ENCODE measurements at places on chromosomes 5 and 9.

DNA sequence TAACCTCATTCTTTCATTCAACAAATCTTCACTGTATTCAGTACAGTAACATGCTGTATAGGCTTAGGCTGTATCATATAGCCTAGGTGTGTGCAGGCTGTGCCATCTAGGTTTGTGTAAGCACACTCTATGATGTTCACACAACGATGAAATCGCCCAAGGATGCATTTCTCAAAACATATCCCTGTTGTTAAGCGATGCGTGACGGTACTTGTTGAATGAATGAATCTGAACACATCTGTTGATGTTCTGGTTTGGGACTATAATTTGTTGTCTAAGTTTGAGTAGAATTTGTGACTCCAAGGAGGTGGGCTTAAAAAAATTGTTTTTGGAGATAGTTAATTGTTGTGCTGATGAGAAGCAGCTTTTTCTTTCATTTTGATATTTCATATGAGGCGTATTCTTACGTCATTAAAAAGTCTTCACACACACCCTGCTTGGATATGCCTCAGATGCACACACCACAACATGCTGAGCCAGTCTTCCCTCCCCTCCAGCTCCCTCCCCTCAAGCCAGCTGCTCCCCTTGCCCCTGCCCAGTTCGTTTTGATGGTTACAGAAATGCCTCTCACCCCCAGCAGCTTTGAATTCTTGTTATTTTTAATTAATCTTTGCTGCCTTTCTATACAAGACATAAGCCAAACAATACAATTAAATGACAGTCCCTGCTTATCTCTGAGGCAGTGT, 5.5 kb upstream of the PSAT1 start:
- DNase-seq = no peak

- no peak for DNase-seq
These were observed 16.3 kb downstream of the FAM78A start for GRCh38 chr9:131259916-131260597.

- no peak for DNase-seq
These were observed 274.7 kb downstream of the CETN3 start for GRCh38 chr5:90134892-90135291.

- DNase-seq = no peak
These were observed 169.9 kb downstream of the PAM start for GRCh38 chr5:102924963-102925362.

- no peak for DNase-seq
These were observed 42.6 kb upstream of the APC start for GRCh38 chr5:112694853-112695709.

GRCh38 chr5:140424135-140424534, 22.5 kb downstream of the ANKHD1 start:
- DNase-seq = no peak

DNA sequence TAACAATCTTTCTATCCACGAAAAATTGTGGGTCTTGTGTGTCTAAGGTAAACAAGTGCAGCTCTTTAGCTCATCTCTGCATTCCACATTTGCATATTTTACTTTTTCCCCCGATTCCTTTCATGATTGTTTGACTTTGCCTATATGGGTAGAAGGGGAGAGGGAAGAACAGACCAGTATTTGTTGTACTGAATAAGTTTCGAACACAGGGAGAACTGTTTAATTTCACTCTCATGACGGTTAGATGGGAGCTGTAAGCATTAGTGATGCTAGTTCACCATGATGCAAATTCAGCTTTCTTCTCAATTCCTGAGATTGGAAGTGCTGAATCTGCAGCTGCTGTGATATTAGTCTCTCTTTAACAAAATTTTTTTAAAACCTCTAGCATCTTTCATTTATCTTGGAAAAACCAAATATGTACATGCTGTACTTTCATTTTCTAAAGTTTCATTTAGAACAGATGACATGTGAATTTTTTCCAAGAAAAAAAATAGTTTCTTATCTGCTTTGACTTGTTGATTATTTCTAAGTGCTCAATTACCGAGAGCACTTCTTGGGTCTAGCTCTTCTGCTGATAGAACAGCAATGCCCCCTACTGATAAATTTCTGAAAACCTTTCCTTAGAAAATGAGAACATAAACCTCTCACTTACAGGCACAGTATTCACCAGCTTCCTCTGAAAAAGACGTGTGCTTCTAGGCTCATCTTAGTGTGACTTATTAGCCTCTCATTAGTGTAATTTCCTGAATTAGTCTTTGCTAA, 149.5 kb downstream of the BAAT start:
- no peak for DNase-seq

DNA sequence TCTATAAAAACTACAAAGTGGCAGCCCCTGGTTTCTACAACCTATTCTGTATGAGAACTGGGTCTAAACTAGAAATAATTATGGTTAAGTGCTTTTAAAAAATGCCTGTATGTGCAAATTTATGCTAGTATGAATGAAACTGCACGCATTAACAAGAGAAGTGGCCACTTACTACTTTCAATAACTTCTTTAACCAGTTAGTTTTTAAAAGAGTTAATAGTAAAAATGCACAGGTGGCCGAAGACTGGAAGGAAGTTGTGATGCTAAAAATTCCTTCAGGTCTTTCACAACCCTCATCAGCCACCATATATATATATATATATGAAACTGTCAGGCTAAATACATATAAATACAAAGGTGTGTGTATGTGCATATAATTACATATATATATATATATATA, 36.8 kb downstream of the SHISAL2B start:
- no peak for DNase-seq

DNA sequence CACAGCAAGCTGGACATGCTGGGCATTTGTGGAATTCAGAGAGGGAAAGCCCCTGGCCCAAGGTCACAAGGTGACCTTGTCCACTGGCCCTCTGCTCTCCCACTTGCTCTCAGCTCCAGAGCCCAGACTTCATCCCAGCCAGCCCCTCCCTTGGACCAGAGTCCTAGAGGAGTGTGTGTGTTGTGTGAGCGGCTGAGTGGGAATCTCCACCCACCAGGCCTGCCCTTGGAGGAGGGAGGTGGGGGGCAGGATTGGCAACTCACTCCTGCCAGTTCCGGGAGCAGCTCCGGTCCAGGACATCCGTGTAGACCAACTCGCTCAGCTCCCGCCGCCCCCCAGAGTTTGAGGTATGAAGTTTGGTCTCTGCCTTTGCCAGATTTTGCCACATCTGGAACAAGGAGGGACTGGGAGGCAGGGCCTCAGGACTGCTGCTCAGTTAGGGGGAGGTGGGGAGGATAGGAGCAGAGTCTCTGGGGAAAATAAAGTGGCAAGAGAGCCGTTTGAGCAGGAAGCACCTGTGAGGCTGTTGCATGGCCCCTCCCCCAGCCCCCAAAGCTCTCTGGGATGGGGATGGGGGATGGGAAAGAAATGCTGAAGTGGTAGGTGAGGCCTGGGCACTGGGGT, 1.4 kb downstream of the MZB1 start:
- DNase-seq = no peak

DNA sequence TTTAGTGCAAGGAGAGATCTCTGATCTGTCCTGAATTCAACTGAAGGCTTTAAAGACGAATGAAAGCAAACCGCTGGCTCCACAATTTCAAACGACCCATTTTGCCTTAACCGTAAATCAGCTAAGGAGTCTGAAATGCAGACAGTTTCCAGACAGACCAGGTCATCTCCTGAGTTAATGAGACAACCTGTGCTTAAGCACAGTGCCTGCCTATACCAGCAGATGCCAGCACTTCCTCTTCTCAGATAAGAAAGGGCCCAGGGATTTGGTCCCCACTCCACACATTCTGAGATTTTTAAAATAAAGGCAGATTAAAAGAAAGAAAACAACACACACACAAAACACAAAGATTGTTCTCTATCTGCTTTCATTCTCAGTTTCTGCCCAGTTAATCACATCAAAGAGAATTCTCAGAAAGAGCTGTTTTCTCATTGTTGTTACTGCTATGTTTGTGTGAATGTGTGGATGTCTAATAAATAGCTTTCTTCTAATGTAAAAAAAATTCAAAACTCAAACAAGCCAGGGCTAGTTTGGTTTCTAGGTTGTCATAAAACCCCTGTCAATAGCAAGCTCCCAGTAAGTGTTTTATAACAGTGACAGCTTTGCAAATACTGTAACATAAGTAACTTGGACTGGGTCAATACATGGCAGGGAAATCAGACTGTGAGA, 157.7 kb upstream of the SLC24A2 start:
- no peak for DNase-seq
